Stimulated activated CD4-positive, alpha-beta T cell treated with anti-CD3 and anti-CD28 coated beads, TNF-alpha, amount 100 ng/mL, for 4 hours (primary cell): ENCODE measurements at places on chromosomes 7 and 10.

DNA sequence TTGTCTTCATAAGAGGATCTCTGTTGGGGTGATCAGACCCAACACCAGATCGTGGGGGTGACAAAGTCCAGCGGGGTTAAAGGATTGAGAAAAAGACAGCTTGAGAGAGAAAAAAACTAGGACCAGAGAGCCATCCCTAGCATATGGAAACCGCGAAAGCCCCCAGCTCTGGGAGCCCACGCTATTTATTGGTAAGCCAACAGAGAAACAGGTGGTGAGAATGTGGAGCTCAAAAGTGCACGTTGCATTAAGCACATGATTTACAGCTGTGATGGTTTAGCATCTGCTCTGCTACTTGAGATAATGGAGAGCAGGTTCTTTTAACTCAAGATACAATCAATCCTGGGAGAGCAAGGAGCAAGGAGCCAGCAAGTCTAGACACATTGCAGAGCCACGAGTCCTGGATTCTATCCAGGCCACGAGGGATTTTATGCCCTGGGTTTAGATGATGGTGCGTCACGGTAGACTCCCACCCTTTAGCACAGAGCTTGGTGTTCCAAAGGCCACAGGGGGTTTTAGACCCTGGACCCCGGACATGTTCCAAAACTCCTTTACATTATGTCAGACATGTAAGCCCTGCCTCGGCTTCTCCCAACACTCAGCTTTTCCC, 755.2 kb upstream of the SORCS1 start:
- no peak for DNase-seq

- no peak for DNase-seq
Observed at GRCh38 chr10:30902621-30903396, 128.9 kb downstream of the ZNF438 start.

- no peak for DNase-seq
Observed at GRCh38 chr10:18075881-18076280, 64.3 kb upstream of the CACNB2 start.

- DNase-seq = no peak
Observed at GRCh38 chr10:119116326-119116951, 12.5 kb downstream of the DENND10 start.

GRCh38 chr7:123948136-123948535, 23.1 kb downstream of the SPAM1 start:
- DNase-seq = no peak

- no peak for DNase-seq
Observed at GRCh38 chr10:30435073-30435422, 1.1 kb downstream of the MAP3K8 start.

DNA sequence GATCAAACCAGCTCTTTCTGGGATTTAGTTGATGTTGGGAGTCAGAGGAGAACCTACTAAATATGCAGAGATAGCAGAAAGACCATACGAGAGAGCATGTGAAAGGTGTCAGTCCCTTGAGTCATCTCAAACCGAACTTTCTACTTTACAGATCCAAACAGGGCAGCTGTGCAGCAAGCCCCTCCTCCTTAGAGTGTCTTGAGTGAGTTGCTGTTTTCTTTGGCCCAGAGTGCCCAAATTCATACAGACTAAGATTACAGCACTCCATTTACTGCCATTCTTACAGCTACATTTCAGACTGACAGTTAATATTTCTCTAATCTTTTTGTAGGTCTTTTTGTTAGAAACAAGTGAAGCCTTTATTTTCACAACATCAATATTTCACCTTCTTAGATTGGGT, 53.4 kb downstream of the NRCAM start:
- DNase-seq = no peak

DNA sequence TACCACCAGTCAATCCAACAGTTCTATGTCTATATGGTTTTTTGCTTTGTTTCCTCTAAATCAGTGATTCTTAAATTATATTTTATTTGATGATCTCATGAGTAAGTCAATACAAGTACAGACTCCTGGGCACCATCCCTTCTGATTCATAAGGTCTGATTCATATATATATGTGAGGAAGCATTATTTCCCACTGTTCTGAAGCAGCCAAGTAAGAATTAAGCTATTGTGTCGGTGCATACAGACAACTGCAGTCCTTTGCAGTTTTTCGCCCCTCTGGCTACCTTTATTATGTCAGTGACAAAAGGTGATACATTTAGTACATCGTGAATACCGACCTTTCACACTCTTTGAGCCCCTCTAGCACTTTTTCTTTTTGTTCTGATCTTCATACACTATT, 1079.6 kb upstream of the C7orf33 start:
- no peak for DNase-seq

- DNase-seq = no peak
Observed at GRCh38 chr10:6578251-6578771, 1.8 kb downstream of the PRKCQ start.

DNA sequence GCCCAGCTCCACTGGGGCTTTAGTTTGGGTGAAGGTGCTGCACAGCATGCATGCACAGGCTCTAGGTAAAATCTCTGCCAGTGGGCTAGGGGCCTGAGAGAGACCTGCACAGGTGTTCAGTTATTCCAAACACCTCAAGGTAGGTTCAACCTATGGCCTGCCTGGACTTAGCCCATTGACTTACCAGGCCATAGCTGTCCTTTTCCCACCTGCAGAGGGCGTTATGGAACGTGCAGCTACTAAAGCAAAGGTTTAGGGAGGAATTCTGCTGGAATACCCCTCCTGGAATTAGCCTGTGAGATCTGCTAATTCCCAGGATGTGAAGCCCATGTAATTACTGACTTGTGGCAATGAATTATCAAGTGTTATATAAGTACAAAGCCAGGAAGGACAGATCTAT, 3.6 kb downstream of the VWC2 start:
- DNase-seq = no peak

- DNase-seq = no peak
Observed at GRCh38 chr7:137681657-137682562, 164.9 kb downstream of the DGKI start.

DNA sequence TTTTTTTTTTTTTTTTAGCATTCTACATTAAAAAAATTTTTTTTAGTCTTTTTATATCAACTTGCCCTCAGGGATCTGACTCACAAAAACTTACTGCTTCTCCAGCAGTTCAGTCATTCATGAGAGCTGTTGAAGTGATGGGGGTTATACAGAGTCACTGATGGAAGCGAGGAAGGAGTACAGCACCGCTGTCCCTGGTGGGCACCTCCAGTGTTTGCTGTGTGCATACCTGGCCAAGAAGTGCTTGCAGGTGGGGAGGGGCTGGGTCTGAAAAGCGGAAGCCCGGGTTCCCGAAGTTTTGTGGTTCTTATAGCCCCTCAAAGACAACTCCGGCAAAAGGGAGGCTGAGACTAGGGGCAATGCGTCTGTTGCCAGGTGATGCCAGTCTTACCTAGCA, 46.2 kb downstream of the MINDY4 start:
- no peak for DNase-seq

GRCh38 chr10:42877496-42878030, 95.0 kb downstream of the BMS1 start:
- no peak for DNase-seq

DNA sequence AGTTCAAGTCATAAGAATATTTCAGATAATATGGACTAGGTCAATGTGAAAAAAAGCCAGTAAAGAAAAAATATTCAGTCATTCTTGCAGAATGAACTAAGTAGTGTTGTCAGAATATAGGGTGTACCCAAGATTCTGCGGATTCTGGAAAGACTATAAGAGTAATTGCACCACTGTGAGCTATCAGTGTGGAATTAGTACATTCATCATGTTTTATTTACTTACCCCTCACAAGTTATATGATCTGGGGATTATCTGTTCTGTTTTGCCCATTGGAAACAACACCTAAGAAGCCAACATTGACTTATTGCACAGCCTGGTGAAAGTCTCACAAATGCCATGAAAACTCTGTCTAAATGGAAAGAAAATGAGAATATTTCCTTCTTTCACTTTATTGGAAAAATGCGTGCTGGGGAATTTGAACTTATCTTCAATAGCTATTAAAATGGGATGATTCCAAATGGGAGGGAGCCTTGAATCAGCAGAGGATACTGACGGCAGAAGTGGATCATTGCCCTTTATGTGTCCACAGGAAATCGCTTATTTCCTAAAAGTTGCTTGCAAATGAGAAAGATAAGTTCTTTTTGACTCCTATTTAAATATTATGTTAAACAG, 563.3 kb upstream of the POM121L12 start:
- DNase-seq = no peak

DNA sequence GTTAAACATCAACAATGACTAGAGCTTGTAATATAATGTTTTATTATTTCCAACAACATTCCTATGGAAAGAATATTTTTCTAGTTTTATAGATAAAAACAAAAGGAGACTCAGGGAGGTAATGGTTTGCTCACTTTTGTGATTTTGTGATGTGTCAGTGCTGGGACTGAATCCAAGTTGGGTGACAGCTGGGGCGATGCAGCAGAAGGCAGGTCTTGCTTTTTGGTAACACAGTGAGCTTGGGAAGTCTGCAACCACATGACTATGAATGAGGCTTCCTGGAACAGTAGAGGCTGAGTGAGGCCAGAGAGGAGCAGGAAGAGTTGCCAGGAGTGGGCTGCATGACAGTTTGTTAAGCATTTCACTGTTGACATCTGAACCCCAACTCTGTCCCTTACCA, 4.9 kb upstream of the YKT6 start:
- DNase-seq = no peak

- no peak for DNase-seq
Observed at GRCh38 chr10:98790817-98791216, 344.1 kb upstream of the HPS1 start.

- no peak for DNase-seq
Observed at GRCh38 chr10:70777063-70777875, 7.9 kb downstream of the TBATA start.

DNA sequence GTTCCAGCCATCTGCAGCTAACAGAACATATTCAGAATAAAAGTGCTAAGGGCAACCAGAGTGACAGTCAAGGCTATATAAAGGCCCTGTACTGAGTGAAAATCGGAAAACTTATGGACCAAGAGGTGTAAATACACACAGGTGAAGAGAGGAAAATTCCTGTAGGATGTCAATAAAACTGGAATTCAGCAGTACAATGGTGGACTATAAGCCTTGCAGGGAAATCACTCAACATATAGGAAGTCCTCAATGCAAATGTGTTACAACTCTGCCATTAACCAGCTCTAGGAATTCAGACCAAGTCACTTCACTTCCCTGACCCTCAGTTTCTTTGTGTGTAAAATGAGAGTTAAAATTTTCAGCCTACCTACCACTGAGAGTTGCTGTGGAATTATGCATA, 7.7 kb downstream of the USP6NL start:
- DNase-seq = no peak

DNA sequence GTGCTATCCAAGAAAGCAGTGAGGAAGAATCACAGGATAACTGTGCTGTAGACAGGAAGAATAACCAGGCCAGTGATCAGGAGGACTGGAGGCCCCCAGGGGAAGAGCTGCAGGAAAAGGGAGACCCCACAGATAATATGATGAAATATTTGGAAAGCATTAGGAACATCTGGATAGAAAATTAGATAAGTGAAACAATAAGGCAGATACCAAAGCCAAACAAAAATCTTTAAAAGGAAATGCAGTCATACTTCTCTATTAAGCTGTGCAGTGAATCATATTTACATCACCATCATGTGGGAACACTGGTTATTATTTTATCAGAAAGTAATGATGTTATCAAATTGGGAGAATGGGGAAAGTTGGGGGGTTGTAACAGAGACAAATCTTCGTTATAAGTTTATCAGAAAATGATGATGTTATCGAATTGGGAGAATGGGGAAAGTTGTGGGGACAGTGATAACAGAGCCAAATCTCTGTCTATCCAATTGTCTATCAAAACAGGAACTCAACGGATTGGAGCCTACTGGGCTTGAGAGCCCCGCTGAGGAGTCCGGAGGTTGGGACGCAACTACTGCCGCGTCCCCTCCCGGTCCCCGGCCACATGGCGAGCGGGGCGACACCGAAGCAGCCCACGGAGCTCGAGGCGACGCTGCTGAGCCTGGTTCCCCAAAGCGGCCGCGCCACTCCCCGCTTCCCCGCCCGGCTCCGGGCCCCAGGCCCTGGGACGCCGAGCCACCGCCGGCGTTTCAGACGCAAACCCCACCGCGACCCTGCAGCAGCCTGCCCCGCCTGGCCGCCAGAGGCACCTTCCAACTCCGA, 14.0 kb upstream of the RALA start:
- DNase-seq = no peak

GRCh38 chr7:157470017-157470322, 133.2 kb downstream of the DNAJB6 start:
- no peak for DNase-seq

- no peak for DNase-seq
Observed at GRCh38 chr10:61987951-61988379, 86.5 kb downstream of the ARID5B start.

DNA sequence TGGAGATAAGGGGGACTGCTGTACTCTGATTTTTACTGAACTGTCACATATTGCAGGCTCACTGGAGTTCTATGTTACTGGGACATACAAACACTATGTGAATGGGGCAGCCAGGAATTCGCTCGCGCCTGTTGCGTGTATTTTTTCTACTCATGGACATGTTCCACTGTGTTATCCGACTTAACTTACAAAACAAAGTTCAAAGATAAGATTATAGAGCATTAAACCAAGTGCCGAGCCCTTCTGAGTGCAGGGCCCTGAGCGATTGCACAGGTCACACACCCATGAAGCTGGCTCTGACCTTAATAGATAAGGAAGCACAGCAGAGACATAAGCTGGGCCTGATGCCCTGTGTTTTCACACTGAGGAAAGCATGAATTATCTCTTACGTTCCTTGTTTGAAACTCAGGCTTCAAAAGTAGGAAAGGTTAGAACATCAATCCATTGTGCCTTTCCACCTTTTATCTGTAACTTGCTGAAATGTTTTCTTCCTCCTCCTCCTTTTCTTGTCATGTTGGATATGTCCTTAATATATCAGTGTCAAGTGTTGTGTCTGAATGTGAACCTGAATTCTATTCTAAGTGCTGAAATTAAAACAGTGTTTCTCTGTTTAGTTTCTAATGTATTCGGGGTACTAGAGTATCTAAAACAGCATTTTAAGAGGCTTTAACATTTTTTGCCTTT, 273.8 kb downstream of the AUTS2 start:
- DNase-seq = no peak

GRCh38 chr7:39825401-39825980, 124.6 kb upstream of the CDK13 start:
- DNase-seq = no peak

DNA sequence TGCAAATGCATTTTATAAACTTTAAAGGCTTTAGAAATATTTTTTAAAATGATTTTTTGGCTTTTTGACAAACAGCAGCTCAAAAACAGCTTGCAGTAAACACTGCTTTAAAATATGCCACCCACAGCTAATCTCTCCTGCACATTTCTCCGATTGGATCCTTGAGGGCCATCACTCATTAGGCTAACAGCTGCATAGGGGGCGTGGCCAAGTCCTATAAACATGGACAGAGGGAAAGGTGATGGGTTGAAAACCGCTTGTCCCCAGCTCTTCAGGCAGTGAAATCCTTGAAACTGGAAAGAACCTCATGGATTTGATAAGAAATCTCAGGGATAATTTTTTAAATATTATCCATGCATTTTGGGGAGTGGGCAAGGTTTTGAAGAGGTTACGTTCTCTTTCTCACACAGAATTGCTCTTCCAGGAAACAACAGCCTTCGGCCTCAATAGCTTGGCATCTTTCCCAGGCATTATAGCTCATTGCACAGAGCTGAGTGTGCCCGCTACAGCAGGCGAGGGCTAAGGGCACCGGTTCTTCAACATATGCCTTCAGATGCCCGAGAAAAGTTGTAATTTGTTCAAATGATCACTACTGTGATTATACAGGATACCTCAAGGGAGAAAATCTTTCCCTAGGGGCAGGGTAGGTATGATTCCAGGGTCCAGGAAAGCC, 1.7 kb downstream of the PLEKHS1 start:
- DNase-seq = no peak

- DNase-seq = no peak
Observed at GRCh38 chr10:89543841-89544240, 8.4 kb upstream of the SLC16A12 start.

- no peak for DNase-seq
Observed at GRCh38 chr10:89307269-89307577, 5.4 kb downstream of the IFIT2 start.
